DMS79 treated with DMSO at 0.1 percent for 48 hours (cell line): ENCODE measurements at places on chromosomes 13 and 19.
A peak's percentile ranks its signal among the peaks of the same experiment; 100 is the strongest.

GRCh38 chr19:50203281-50204080 lies at the start of gene MYH14:
Gene MYH14 (plus strand): TSS chr19:50203622. CDS start chr19:50210366, 6,744 bp downstream.
- DNase-seq: peak; percentile 94

DNA sequence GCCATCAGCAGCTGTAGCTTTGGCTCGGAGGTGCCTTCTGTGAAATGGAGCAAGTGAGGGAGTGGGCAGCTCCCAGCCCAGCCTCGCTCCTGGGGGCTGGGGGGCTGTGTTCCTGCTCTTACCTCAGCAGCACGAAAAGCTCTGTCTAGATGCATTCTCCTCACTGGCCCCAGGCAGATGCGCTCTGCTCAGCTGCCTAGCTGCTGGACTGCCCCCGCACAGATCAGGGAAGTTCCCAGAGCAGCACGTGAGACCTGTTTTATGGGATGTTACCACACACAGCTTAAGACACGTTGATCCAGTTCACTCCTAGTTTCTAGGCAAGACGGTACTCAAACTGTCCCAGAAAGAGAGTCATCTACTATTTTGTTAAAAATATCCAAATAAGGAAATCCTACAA lies 13.6 kb downstream of the LCP1 start:
- no peak for DNase-seq

DNA sequence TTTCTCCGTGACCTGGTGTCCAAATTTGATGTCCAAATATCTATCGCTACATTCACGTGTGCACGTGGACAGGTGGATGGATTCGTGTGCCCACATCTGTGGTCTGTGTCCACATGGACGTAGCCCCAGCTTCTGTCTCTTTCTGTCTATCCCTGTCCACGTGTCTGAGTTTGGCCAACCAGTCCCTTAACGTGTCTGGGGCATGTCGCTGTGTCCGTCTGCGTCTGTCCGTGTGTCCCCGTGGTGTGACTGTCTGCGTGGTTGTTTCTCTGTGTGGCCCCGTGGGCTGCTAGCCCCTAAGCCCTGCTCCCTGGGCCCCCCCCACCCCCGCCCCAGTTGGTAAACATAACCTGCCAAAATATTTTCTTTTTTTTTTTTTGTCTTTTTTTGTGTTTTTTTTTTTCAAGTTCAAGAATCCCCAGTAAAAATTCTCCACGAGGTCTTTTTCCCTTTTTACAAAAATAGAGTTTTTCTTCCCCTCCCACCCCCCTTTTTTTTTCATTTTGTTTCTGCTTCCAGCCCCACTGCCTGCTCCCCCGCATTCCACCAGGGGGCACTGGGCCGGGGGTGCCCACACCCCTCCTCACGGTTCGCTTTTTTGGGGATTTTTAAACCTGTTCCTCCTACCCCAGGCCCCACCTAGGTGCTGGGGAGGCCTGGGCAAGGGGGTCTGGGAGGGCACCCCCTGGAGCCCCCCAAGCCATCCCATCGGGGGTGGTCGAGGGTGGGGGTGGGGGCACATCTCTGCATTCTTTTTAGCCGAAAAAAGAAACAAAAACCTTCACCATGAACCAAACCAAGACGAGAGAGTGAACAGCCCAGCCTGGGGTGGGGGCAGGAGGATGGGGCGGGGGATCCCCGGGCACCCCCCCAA lies 18.3 kb downstream of the PRKCSH start:
- DNase-seq: no peak

- DNase-seq: no peak
Measured at GRCh38 chr13:34241332-34241731, 423.4 kb downstream of the RFC3 start.

DNA sequence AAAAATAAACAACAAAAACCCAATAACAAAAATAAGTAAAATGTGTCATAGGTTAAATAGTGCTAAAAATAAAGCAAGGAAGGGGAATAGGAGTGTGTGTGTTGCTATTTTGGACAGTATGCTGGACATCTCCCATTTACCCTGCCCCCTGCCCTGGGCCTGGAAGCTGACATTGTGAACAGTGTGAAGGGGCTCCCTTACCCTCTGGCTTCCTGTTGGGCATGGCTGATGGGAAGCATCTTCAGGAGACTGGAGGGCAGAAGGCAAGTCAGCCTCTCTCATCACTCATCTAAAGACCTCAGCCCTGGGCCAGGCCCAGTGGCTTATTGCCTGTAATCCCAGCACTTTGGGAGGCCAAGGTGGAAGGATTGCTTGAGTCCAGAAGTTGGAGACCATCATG lies 26.7 kb downstream of the KCTD15 start:
- DNase-seq: no peak

DNA sequence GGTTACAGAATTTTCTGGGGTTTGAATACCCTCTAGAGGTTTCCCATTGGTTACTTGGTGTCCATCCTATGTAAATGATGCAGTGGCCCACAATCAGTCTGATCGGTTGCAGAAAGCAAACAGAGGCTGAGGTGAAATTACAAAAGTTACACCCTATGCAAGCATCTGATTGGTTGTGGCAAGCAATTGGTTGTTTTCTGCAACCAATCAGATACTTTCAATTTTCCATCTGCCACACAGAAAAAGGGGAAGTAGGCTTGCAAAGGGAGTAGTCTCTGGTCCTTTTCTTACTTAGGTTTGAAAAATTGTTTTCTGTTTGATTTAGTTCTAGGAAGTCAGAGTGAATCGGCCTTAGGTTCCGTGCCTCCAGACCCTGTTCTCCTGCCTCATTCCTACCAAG lies 93.1 kb downstream of the WTIP start:
- no peak for DNase-seq

GRCh38 chr19:6091771-6092291 lies 18.5 kb downstream of the RFX2 start:
- no peak for DNase-seq

GRCh38 chr13:50671497-50671850 lies 172.0 kb downstream of the DLEU7 start:
- DNase-seq: no peak
